ENCODE measurements at places on chromosomes 4 and X.

- no peak for ATAC-seq
Measured at GRCh38 chr4:6761649-6762615, 20.6 kb upstream of the KIAA0232 start.

DNA sequence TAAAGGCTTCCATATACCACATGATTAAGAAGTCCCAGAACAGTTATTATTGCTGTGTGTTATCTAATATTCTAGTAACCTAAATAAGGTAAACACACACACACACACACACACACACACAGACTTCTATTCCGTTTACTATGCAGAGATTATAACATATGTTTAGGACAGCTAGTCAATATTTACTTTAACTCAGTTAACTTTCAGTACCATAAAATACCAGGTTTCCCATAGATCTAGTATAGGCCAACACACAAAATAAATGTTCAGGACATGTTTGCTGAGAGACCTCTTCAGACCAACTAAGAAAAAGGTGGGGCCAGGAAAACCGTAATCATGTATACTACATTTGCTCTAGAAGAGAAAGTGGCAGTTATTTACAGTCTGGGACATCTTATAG lies 365.5 kb downstream of the KLHL13 start:
- ATAC-seq, result no peak

- ATAC-seq, result no peak
Measured at GRCh38 chr4:55989766-55990165, 41.0 kb downstream of the CEP135 start.

GRCh38 chr4:6971536-6972374 lies 62.1 kb downstream of the TBC1D14 start:
- ATAC-seq, result no peak

DNA sequence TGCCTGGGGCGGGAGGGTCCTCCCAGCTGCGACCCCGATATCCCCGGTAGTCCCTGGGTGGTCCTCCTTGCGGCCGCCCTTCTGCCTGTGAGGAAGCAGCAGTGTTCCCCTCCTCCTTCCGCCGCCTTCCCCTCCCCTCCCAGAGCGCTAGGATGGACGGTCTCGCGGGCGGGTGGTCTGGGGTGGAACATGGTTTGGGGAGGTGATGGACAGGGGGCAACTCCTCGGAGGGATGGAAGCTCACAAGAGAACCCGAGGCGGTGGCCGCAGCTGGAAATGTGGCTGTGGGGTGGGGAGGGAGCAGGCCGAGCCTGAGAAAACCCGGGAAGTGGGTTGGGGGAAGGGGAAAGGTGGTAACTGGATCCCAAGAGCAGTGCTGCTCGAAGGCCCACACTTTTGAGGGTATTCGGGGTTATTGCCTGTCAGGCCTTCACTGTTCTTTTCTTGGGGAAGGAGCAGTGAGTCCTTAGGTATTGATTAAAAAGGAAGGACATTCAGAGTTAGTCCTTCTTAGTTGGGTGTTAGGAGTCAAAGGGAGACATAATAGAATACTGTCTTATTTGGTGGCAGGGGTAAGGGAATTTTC lies 581 bp downstream of the UBE2K start:
- peak; percentile 6 for ATAC-seq

DNA sequence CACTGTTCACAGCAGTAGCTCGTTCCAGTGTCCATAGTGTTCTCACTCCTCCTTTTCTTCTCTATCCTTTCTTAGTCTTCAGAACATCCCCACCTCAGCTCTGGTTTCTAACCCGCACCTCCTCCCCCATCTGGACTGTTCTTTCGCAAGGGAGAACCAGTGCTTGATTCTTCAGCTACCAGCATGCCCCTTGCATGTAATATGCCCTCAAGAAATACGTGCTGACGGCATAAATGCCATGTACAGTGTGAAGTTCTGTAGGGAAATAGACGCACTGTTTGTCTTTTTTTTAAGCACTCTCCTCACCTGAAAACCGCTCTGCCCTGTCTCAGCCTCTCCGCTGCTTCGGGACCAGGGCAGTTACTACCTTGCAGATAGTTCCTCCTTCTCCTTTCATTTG lies 5.3 kb downstream of the CLDN22 start:
- ATAC-seq, result no peak

DNA sequence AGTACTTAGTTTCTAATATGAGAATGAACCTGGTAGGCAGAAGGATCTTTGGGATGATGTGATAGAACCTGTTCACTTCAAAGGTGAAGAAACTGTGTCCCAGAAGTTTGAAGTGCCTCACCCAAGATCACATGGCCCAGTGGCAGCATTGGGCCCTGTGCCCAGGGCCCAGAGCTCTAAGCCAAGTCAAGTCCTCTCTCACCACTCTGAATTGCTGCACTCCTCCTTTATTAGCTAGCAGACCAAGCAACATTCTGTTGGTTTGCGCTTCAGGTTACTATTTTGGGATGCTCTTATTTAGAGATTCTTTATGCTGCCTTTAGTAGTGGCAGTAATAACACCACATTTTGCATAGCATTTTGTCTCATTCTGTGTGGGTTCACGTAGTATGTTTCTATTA lies 82.7 kb downstream of the PARM1 start:
- ATAC-seq, result no peak

GRCh38 chr4:169663831-169664230 lies 43.5 kb downstream of the CLCN3 start:
- no peak for ATAC-seq
